ENCODE measurements at places on chromosomes 3 and 15.

DNA sequence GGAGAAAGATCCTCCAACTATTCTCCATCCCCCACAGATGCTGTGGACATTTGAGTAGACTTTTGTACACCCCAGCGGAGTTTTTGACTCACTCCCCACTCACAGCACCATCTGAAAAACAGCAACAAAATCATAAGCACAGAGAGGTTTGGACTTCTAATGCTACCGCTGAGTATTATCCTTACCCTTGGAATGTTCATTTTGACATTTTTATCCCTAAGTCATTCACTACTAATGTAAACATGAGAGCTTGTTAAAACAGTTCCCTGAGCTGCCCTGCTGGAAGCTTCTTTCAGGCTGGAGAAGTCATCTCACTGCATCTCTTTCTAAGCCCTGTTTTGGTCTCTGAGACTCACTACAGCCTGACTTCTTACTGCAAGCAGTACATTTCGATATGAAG, 1045.9 kb downstream of the MCTP2 start:
- no peak for DNase-seq

GRCh38 chr3:123335007-123335670, 113.8 kb downstream of the ADCY5 start:
- DNase-seq, result no peak

- no peak for DNase-seq
Measured at GRCh38 chr15:65305776-65306175, 1.3 kb downstream of the RNU5B-1 start.

GRCh38 chr15:87633525-87633924, 623.0 kb downstream of the NTRK3 start:
- DNase-seq, result no peak

DNA sequence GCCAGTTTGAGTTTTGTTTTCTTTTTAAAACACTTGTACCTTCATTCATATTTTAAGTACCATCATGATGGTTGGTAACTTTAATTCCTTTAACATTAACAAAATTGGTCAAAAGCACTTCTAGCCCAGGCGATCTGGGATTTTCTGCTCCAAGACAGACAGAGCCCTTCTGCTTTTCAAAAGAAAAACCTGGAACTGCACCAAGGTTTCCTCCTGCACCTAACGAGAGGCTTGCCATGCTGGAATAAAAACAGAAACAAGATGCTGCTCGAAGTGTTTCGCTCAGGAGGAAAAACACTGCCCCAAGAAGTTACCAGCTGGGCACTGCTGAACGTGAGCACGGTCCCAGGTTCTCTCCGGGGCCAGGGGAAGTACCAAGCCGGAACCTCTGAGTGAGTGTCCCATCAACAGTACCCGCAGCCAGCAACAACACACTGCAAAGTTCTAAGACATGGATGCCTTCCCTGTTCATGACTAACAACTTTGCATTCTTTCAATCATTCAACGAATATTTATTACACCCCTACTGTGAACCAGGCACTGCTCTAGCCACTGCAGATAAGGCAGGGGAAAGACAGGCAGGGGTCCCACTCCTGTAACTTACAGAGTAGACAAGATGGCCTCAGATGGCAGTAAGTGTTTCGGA, 98.8 kb downstream of the XXYLT1 start:
- no peak for DNase-seq
